ENCODE measurements at places on chromosomes 6 and 20.

GRCh38 chr6:147205690-147206600, 1.7 kb downstream of the STXBP5 start:
- DNase-seq: no peak

DNA sequence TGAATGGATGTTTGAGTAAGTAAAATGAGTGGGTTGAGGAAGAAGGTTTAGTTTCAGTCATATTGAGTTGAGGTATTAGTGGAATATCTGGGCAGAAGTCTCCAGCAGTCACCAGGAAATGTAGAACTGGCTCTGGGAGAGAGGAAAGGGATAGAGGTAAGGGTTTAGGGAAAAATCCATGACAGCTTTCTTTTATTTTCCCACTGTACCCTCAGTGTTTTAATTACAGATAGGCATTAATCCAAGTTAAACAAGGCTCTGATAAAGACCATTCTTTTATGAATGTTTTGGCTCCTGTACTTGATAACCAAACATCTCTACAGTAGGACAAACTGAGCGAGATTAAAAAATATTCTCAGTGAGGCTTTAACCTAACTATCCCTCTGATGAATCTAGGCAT, 318.4 kb upstream of the SYNCRIP start:
- DNase-seq: no peak

DNA sequence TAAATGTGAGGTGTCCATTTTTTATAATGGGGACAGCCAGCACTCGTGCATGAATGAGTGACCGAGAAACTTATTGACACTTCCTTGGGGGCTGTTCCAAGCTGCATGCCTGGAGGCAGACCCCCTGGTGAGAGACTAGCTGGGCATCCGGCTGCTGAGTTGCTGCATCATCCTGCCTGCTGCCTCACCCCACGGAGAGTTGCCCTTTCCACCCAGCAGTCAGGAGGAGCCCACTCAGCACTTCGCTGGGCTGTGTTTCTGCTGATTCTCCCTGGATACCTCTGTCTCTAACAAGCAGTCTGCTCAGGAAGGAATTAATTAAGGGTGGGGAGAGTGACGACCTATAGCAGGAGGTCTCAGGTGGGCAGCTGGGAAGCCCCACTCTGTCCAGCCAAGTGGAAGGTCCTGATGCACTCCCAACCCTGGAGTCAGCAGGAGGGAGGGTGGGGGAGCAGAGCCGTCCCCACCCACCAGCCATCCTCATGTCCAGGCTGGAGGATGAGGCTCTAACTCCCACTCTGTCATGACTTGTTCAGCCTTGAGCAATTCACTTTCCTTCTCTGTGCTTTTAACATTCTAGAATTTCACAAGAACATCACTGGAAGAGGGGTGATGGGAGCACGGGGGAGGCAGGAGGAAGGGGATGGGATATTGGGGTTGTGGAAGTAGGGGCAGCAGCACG, 177.3 kb downstream of the LRFN2 start:
- no peak for DNase-seq

GRCh38 chr6:163661272-163661671, 246.8 kb downstream of the QKI start:
- DNase-seq: no peak

DNA sequence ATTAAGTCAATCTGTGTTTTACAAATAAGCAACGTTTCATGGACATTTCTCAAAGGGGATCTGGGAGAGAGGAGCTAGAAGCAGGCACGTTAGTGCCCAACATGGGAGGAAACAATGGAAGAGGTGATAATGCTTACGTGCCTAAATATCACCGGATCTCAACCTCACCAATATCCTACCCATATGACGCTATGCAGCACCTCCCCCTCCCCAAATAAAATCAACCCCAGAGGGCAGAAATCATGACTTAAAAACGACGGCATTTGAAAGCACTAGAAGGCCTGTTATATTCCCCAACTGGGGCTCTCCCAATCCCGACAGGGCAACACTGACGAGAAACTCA, 425 bp downstream of the HBS1L start:
- DNase-seq: no peak
